ENCODE measurements at places on chromosomes 16 and 17.

DNA sequence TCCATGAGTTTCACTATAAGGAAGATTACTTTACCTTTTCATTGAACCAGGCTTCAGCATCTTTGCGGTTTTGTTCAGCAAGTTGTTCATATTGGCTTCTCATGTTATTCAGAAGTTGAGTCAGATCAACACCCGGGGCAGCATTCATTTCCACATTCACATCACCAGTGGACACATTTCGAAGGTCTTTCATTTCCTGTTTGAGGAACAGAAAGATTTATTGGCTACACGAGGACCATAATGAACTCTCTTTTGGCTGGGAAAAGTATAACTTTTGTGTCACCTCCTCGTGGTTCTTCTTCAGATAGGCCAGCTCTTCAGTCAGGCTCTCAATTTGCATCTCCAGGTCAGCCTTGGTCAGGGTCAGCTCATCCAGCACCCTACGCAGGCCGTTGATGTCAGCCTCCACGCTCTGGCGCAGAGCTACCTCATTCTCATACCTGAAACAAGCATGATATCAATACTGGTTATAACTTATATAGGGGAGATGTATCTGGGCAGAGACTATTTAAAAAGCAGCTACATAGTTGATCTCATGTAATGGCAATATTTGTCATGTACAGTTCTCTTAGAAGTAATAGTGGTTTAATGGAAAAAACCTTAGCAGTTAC is 2.1 kb downstream of the KRT10 start:
- no peak overlapping the region for H3K27ac ChIP-seq
- DNase-seq, result no peak
- H3K4me3 ChIP-seq, result no peak overlapping the region
- H3K27me3 ChIP-seq, result no peaks in the 10 kb centered on the region
- H3K4me1 ChIP-seq, result no peaks in the 10 kb centered on the region

- H3K27ac ChIP-seq, result peak overlapping the region; percentile 89
- DNase-seq, result no peak
- no peak overlapping the region for H3K4me3 ChIP-seq
- peaks cover 70% of the 10 kb centered on the region for H3K36me3 ChIP-seq
- H3K27me3 ChIP-seq, result no peaks in the 10 kb centered on the region
Observed at GRCh38 chr17:49616086-49616485, 40.4 kb downstream of the NXPH3 start.

DNA sequence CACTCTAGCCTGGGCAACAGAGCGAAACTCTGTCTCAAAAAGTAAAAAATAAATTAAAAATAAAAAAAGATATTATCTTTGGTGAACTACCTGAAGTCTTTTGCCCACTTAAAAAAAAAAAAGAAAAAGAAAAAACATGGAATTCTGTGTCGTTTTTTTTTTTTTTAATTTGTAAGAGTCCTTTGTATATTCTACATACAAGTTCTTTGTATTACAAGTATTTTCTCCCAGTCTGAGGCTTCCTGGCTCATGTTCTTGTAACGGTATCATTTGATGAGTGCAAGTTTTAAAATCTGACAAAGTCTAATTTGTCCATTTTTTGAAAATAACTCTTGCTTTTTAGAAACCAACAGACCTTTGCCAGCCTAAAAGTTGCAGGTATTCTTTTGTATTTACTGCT is 12.2 kb upstream of the CBX2 start:
- DNase-seq, result no peak
- no peak overlapping the region for H3K4me3 ChIP-seq
- H3K27ac ChIP-seq, result no peak overlapping the region
- H3K27me3 ChIP-seq, result no peaks in the 10 kb centered on the region
- no peaks in the 10 kb centered on the region for H3K36me3 ChIP-seq
- no peaks in the 10 kb centered on the region for H3K4me1 ChIP-seq

GRCh38 chr17:38867179-38867967 is 2.5 kb upstream of the LASP1 start:
- H3K36me3 ChIP-seq, result no peaks in the 10 kb centered on the region
- peaks cover 24% of the 10 kb centered on the region for H3K4me1 ChIP-seq
- DNase-seq, result peak; percentile 80
- H3K4me3 ChIP-seq, result no peak overlapping the region

DNA sequence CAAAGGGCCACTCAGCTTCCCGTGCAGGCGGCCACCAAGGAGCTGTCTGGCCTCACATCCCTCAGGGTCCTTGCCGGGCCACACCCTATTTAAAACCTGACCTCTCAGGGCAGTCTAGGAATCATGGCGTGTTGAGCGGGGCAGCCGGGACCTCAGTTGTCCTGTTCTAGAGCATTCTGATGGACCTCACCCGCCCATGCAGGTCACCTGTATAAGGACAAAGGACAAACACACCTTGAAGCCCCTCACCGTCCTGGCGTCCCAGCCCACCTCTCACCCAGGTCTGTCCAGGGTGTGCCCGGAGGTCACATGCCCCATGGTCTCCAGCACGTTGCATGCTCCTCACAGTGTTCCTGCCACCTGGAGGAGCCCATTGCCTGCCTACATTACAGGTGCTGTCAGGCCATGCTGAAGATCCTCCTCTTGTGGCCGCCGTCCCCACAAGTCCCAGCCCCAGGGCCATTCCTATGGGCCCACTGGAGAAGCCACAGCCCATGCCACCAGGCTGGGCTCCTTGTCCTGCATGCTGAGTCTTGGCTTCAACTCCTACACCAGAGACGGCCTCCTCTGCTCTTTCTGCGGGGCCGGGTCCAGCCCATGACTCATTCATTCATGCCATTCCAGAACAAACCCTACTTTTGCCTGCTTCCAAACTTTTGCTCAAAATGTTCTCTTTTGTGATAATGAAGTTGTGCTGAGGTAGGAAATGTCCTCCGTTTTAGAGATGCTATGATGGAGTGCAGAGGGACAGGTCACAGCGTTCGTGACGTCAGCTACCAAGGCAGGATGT is 46.3 kb downstream of the PEMT start:
- H3K27me3 ChIP-seq, result no peaks in the 10 kb centered on the region
- no peaks in the 10 kb centered on the region for H3K36me3 ChIP-seq
- H3K27ac ChIP-seq, result no peak overlapping the region

DNA sequence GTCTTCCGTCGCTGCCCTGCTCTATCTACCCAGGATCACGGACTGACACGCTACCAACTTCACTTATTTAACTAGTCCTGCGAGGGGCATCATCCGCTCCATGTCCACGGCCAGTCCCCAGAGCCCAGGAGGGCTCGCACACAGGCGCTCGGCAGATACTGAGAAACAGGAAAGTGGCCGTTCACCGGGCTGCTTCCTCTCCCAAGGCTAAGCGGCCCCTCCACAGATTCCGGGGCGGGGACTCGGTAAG is 388 bp downstream of the OXLD1 start:
- H3K27me3 ChIP-seq, result no peaks in the 10 kb centered on the region
- peak overlapping the region; percentile 89 for H3K4me3 ChIP-seq
- DNase-seq, result no peak
- H3K4me1 ChIP-seq, result no peaks in the 10 kb centered on the region

- H3K4me3 ChIP-seq, result no peak overlapping the region
- H3K27ac ChIP-seq, result no peak overlapping the region
- no peaks in the 10 kb centered on the region for H3K27me3 ChIP-seq
- no peak for DNase-seq
- H3K36me3 ChIP-seq, result peaks cover 13% of the 10 kb centered on the region
Observed at GRCh38 chr17:80710714-80711302, 166.2 kb downstream of the RPTOR start.

DNA sequence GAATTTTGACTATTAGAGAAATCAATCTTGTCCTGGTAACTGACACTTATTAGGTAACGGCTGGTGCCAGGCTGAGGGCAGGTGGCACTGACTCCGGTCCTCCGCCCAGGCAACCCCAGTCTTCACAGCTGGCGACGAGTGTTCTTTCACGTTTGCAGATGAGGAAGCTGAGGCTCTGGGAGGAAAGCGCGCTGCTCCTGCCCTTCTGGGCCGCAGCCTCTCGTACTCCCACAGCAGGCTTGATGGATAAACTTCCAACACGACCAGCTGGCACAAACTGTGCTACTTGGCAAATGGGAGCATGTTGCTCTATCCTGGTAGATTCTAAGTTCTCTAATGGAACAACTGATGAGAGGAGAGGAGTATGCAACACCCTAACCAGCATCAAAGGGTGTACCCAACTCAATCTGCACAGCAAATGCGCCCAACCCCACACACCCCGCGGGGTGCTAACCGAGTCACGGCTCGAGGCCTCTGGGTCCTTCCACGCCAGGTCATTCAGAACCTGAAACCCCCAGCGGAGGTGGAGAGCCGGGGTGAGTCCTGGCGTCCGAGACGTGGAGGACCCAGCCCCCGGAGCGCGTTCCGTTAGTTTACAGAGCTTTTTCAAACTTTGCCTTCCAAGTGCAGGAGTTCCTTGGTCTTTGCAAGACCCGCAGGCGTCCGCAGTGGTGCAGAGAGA is 477 bp upstream of the SLC47A1 start:
- no peak overlapping the region for H3K27ac ChIP-seq
- H3K4me1 ChIP-seq, result peaks cover 17% of the 10 kb centered on the region
- peak overlapping the region; percentile 59 for H3K4me3 ChIP-seq
- H3K27me3 ChIP-seq, result peaks cover 5% of the 10 kb centered on the region
- DNase-seq, result no peak

DNA sequence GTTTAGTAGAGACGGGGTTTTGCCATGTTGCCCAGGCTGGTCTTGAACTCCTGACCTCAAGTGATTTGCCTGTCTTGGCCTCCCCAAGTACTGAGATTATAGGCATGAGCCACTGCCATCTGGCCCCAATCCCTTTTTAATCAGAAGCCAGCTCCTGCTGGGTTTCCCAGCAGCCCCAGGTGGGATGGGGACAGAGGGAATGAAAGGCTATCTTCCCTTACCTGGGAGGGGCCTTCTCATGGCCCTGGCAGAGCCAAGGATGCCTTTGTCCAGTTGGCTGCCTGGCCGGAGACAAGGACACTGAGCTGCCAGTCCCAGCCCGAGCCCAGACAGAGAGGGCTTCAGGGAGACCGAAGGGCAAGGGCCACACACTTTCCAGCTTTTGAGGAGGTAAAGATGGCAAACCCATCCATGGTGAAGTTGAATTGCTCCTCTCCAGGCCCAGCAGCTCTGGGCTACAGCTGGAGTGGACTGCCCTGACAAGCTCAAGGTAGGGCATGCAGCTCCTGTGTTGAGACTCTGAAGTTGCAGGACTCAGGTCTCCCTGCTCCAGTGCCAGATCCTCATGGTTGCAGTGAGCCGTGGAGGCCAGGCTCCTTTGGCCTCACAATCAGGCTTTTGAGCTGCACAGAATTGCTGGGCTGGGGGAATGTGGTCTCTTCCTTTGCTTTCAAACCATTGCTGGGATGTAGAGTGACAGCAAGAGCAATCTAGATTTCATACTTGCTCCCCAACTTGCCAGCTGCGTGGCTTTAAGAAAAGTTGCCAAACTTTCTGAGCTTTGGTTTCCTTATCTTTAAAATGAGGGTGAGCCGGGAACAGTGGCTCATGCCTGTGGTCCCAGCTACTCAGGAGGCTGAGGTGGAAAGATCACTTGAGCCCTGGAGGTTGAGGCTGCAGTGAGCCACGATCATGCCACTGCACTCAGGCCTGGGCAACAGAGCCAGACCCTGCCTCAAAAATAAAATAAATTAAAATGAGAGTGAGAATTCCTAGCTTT is 44.5 kb upstream of the IL34 start:
- H3K36me3 ChIP-seq, result no peaks in the 10 kb centered on the region
- DNase-seq, result no peak
- no peak overlapping the region for H3K4me3 ChIP-seq
- no peaks in the 10 kb centered on the region for H3K4me1 ChIP-seq

- H3K27me3 ChIP-seq, result no peaks in the 10 kb centered on the region
- no peaks in the 10 kb centered on the region for H3K36me3 ChIP-seq
- H3K4me1 ChIP-seq, result peaks cover 24% of the 10 kb centered on the region
- H3K27ac ChIP-seq, result peak overlapping the region; percentile 95
Observed at GRCh38 chr17:60392845-60393702, 1.1 kb upstream of the USP32 start.

- peak; percentile 83 for DNase-seq
- no peak overlapping the region for H3K4me3 ChIP-seq
- H3K36me3 ChIP-seq, result no peaks in the 10 kb centered on the region
- peaks cover 18% of the 10 kb centered on the region for H3K27me3 ChIP-seq
- H3K4me1 ChIP-seq, result peaks cover 9% of the 10 kb centered on the region
Observed at GRCh38 chr17:42101513-42102292, 3.4 kb upstream of the ZNF385C start.

- no peak overlapping the region for H3K4me3 ChIP-seq
- H3K4me1 ChIP-seq, result no peaks in the 10 kb centered on the region
- peaks cover 23% of the 10 kb centered on the region for H3K36me3 ChIP-seq
- no peaks in the 10 kb centered on the region for H3K27me3 ChIP-seq
- no peak overlapping the region for H3K27ac ChIP-seq
- DNase-seq, result no peak
Observed at GRCh38 chr17:69523244-69523861, 108.9 kb downstream of the MAP2K6 start.

Measured in sigmoid colon (tissue), 7 donors.